ENCODE measurements at places on chromosomes 4 and X.

- no peak for DNase-seq
These were observed 11.8 kb downstream of the TMEM31 start for GRCh38 chrX:103722505-103722904.

GRCh38 chr4:144647590-144647989, 1.6 kb downstream of the HHIP start:
- no peak for DNase-seq

DNA sequence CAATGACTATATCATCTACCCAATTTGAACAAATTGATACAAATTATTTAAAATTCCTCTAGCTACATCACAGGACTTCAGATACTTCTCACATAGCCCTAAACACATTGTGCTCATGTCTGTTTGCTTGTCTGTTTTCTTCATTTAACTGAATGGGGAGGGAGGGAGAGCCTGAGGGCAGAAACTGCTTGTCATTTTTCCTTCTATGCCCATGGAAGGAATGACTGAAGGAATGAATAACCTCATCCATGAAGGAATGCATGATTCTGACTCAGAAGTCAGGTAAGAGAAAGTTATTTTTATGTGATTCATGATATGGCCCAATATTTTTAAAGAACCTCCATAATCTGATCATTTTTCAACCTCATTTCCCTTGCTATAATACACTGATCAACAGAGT, 418.0 kb upstream of the PITX2 start:
- DNase-seq, result no peak

DNA sequence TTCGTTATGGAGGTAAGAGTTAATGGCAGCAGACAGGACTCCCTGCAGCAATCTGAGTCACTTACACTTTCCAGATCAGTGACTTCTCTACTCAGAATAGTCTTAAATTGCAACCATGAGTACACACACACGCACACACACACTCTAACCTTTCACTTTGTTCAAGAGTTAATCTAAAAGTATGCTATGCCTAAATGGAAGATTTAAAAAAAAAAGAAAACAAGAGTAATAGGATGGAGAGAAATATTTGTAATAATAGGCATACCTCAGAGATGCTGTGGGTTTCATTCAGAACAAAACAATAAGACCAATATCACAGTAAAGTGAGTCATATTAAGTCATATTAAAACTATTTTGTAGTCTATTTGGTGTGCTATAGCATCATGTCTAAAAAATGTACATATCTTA, 969.1 kb upstream of the PCDH10 start:
- no peak for DNase-seq

GRCh38 chrX:33434256-33435092, 223.1 kb upstream of the DMD start:
- DNase-seq, result peak; percentile 56

DNA sequence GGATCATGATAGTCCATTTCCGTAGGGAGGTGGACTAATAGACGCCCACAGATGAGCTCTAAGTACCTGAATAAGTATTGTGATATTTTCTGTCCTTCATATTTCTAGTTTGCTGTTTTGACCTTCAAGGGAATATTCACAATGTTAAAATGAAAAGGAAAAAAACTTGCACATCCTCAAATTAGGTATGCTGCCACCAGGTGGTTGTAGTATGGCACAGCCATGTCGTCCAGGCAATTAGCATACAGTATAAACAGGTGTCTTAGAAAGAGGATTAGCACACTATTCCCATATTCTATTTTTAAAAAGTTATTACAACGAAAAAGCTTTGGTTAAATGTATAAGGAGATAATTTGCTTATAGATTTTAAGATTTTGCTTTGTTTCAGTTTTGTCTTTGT, 802.0 kb downstream of the RPA4 start:
- no peak for DNase-seq

- no peak for DNase-seq
These were observed 52.9 kb upstream of the EDA start for GRCh38 chrX:69562904-69563578.

GRCh38 chrX:40083120-40083978, 14.4 kb downstream of the BCOR start:
- DNase-seq, result peak; percentile 32

GRCh38 chr4:128310266-128310697, 22.7 kb upstream of the PGRMC2 start:
- no peak for DNase-seq

GRCh38 chrX:47158131-47158530, 13.1 kb downstream of the RBM10 start:
- no peak for DNase-seq

GRCh38 chr4:3365326-3365725, 72.5 kb downstream of the RGS12 start:
- DNase-seq, result no peak

DNA sequence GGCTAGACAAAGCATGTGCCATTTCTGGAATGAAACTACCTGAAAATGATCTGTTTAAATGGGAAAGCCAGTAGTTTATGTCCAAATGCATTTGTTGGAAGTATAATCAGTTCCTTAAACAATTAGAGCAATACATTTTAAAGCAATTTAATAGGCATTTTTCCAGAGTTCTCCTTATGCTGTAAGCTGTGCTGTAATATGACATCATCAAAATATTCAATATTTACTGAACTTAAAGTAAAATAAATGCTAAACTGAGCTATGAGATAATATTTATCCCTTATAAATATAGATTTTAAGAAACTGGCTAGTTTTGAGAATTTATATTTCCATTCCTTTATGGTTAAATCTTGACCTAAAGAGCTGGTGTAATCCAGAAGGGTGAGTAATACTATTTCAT, 7.9 kb downstream of the SLC4A4 start:
- DNase-seq, result no peak

DNA sequence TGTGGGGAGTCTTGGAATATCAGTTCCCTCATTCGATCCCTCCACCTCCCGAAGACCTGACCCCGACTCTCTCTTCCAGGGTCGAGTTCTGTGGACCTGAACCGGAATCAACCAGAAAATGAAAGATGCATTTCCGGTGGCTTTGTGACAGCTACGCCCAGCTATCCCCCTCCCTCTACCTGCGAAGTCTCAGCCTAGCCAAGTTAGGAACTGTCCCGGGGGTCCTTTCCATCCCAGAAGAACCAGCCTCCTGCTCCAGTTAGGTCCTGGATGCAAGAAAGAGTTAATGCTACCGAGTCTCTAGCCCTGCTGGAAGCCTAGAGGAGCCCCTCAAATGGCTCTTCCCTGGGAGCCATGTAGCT, 13.4 kb upstream of the ETDC start:
- no peak for DNase-seq

DNA sequence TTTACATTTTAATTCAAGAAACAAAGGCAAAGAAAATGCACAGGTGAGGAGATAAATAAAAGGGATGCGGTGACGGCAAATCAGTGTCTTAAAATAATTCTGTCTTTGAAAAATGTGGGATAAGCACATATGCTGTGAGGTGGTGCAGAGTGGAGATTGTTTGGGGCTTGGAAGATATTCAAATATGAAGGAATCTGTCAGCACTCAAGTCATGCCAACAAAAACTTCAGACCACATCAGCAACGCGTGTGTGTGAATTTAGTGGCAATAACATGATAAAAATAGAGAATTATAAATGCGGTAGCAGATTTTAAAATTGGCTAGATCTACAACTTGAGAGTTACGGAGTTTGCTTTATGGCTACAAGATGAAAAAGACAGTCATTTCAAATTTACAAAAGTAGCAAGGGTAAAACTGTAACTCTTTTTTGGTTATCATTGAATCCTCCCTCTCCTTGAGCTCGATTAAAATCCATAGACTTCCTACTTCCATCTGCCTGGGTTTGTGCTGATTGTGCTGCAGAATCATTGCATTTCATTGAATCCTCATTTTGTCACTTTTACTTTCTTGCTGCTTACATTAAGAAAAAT, 71.5 kb upstream of the VCX2 start:
- no peak for DNase-seq

DNA sequence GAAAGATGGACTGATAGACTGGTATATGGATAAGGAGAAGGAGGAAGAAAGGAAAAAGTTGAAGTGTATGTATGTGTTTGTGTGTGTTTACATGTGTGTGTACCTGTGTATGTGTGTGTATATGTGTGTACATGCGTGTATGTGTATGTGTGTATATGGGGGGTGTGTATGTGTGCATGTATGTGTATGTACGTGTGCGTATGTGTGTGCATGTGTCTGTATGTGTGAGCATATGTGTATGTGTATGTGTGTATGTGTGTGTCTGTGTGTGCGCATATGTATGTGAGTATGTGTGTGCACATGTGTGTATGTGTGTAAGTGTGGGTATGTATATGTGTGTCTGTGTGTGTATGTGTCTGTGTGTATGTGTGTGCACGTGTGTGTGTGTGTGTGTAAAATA, 101.5 kb upstream of the KLHL13 start:
- no peak for DNase-seq

DNA sequence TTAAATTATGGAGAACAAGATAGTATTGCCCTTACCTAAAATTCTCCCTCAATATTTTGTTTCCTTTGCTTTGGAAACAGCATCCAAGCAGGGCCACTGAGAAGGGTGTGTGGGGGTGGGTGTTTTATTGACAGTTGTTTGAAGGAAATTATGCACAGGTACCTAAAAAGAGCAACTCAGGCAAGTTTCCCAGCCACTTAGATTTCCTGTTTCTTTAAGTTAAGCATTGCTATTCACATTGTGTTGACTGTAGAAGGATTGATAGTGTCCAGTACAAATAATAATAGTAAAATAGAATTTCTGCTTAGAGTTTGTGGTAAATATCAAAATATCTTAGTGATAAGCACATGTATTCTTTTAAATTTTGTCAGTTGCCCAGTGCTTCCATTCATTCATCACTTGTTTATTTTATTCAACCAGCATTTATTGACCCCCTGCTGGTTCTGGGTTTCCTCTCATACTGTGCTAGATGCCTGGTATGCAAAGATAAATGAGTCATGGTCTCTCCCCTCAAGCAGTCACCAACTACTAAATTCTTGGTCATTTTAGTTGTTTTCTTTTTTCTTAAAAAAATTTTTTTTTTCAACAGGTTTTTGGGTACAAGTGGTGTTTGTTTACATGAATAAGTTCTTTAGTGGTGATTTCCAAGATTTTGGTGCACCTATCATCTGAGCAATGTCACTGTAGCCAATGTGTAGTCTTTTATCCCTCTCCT, 50.0 kb downstream of the GALNT7 start:
- no peak for DNase-seq

GRCh38 chrX:123971982-123972381, 10.5 kb downstream of the STAG2 start:
- no peak for DNase-seq
